ENCODE measurements at places on chromosomes 5 and 9.

GRCh38 chr9:125754096-125754495 lies 6.9 kb downstream of the PBX3 start:
- DNase-seq = no peak

DNA sequence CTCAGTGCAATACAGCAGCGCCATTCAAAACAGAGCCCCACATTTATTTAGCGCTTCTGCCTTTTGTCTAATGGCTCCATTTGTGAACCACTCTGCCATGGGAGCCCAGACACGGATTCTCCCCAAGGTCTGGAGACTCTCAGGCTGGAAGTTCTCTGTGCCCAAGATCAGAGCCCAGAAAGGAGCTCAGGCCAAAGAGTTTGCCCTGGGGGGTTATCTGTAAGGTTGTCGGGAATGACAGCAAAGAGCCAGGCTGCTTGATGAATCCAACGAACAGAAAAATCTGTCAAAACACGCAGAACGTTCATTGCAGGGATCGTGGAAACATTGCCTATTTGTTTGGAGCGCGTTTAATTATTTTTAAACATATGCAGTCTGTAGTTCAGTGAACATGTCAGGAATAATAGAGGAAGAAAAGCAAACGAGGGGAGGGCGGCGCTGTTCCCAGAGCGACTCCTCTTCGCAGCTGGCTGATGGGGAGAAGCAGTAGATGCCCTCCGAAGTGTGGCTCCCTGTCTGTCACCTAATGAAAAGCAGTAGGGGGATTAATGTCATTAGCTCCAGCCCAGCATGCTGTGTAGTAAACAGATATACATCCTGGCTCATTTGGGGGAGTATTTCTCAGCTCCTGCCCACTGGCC lies 464.9 kb upstream of the MPDZ start:
- no peak for DNase-seq

DNA sequence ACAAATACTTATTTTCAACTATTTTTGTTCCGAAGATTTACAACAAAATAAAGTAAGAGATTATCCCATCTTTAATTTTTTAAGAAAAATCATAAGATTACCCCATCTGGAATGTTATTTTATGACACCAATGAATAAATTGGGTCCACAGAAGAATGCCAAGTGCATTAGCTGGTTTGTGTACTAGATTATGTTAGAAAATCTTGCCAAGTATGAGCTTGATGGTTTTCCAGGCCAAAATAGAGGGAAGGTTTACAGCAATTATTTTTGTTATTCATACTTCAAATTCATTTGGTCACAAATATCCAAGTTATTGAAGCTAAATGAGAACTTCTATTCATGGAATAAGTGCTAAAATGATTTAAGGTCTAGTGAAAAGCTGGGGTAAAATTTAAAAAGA lies 109.4 kb upstream of the DMRTA1 start:
- no peak for DNase-seq

- no peak for DNase-seq
Observed at GRCh38 chr5:8729437-8729836, 816.4 kb downstream of the SEMA5A start.

DNA sequence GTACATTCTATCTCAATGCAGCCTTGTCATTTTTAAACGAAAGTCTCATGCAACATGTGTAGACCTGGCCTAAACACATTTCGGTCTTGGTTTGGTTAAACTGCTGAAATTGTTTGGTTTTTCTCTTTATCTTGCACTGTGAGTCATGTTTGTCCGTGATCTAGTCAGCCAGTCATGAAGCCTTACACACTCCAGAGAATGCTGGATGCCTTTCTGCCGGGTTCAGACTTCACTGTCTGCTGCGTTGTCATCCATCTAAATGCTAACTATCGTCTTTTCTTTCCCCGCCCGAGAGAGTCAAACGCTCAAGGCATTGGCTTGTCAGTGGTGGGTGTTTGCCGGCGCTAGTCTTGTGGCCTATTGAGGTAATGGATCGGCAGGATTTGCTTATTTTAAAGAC lies 1194.6 kb upstream of the WWC1 start:
- DNase-seq = no peak

DNA sequence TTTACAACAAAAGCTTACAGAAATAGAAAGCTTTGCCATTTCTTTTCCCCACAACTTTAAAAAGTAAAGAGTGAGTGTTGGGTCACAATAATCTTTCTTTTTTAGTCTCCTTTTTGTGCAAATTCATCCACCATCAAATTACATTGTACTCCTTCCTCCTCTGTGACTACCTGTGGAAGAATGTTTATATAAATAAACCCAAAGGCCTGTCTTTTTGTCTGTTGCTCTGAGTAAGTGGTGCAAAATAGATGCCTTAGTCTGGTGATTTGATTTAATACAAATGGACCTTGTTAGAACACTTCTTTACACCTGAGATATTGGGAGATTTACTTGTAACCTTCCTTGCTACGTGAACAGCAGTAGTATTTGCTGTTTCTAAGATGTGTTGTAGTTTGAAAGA lies 53.5 kb upstream of the TAF11L2 start:
- DNase-seq = no peak

DNA sequence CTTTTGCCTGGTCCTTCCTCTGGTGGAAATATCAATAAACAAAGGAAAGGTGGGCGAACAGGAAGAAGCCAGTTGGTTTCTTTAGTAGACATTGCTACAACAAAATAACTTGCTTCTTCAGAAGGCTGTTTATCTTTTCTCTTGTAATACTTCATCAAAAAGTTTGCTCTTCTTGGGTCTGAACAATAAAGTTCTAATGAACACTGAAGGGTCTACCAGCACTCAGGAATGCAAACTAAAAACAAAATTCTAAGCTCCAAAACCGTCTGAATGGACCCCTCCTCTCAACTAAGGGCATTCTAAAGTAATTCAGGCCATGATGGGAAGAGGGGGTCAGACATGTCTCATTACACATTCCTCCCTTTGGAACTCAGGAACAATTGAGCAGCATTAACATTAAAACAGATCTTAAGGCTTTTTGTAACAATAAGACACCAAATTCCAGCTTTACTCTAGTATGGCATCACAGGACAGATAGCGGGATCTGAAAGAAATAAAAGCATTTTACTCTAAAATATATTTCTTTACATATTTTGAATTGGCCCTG lies 2.3 kb downstream of the TBCA start:
- no peak for DNase-seq

GRCh38 chr9:113906411-113907110 lies 30.5 kb downstream of the ZNF618 start:
- DNase-seq = no peak

DNA sequence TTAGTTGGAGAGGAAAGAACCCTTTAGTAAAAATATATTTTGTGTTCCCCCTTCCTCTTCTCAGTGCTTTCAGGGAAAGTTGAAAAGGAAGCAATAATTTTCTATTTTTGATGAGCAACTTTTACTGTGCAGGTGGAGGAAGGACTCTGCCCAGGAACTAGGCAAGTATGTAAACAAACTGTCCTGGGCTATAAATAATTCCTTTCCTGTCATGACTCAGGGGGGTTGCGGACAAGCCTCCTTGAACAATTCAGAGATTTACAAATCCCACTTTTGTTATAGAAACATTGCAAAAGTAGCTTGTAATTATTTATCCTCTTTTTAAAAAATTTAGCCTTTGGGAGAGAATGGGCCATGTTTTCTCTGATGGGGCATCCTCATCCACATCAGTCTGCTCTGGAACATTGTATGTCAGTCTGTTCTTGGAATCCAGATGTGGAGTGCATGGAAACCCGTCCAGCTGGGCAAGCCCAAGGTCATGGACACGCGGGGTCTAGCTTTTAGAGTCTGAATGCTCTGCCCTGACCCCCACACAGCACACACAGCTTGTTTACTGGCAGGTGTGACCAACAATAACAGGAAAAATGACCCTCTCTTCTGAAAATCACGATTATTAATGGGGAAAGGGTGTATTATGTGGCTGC lies 127.6 kb downstream of the GADD45G start:
- DNase-seq = no peak

DNA sequence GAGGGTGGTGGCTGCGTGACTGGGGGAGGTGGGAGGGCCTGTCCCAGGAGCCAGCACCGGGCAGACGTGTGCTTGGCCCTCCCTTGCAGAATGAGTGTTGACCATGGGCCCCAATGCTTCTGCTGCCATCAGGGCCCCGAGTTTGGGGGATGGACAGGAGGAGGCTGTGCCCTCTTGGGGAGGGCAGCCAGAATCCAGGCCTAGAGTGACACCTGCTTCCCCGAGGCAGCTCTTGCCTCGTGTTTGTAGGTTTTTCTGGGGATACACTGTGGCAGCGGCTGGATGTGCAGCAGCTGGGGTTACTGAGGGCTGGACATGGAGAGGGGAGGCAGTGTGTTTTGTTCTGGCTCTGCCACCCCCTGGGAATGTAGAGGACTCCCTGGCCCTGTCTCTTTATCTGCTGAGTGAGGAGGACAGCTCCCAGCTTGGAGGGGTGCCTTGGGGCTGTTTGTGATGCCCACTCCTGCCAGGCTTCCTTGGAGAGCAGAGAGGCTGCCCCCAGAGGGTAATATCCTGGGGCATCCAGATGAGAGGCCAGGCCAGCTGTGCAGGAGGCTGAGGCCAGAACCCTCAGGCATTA lies 22.7 kb downstream of the WNK2 start:
- no peak for DNase-seq

DNA sequence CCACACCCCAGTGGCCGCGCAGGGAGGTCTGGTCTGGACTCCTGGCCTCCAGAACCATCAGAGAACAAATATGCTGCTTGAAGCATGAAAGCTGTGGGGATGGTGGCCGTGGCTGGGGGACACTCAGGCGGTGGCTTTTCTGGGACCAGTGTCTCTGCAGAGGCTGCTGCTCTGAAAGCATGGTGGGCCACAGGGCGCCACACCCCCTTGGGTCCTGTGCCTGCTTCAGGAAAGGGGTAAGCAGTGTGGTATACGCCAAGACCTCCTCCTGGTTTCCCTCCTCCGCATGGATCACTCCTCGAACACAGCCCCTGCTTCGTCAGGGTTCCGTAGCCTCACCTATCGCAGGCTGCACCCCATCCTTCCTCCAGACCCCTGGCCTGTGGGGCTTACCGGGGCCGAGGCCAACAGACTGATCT lies 19.7 kb upstream of the TERT start:
- no peak for DNase-seq

All from activated naive CD8-positive, alpha-beta T cell treated with anti-CD3 and anti-CD28 coated beads, Interleukin-2, amount 50 U/mL, for 16 hours (primary cell).